Hematopoietic multipotent progenitor cell treated with erythropoietin and hydrocortisone succinate and interleukin-3 and kit ligand, for 8 days (in vitro differentiated cells): ENCODE measurements at places on chromosomes 12 and 14.

DNA sequence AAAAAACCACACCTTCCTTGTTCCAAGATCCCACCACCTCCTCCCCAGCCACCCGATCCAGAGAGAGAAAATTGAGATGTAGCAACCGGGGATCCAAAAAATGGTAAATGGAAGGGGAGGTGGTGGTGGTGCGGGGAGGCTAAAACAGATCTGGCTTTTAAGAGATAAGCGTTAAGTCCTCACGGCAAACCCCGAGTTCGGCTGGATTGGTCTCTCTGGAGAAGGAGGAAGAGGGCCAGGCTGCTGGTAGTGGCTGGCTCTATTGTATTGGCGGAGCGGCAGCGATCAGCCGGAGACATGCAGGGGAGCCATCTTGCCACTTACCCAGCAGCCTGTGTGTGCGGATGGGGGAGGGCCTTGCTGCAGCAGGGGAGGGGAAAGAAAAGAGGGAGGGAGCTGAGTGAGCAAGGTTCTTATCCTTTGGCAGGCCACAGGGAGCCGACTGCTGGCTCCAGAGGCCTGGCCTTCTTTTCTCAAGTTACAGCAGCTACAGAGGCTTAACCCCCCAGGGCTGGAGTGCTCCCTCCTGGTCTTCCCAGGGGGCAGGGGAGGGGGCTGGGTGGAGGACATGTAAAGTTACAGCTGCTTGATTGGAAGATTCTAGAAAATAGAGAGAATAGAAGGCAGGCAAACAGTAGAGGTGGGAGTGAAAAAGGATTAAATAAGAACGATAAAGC, 14.1 kb upstream of the CDH24 start:
- peak; percentile 92 for DNase-seq

- DNase-seq, result no peak
These were observed 65.5 kb upstream of the BDKRB2 start for GRCh38 chr14:96139169-96139568.

GRCh38 chr12:94855853-94856252, 147.6 kb downstream of the NDUFA12 start:
- DNase-seq, result peak; percentile 26

GRCh38 chr14:31357279-31357678, 63.1 kb downstream of the HEATR5A start:
- no peak for DNase-seq

GRCh38 chr14:24885410-24885913, 164.5 kb downstream of the STXBP6 start:
- DNase-seq, result no peak

GRCh38 chr12:131241517-131241916, 287.8 kb downstream of the ADGRD1 start:
- no peak for DNase-seq

DNA sequence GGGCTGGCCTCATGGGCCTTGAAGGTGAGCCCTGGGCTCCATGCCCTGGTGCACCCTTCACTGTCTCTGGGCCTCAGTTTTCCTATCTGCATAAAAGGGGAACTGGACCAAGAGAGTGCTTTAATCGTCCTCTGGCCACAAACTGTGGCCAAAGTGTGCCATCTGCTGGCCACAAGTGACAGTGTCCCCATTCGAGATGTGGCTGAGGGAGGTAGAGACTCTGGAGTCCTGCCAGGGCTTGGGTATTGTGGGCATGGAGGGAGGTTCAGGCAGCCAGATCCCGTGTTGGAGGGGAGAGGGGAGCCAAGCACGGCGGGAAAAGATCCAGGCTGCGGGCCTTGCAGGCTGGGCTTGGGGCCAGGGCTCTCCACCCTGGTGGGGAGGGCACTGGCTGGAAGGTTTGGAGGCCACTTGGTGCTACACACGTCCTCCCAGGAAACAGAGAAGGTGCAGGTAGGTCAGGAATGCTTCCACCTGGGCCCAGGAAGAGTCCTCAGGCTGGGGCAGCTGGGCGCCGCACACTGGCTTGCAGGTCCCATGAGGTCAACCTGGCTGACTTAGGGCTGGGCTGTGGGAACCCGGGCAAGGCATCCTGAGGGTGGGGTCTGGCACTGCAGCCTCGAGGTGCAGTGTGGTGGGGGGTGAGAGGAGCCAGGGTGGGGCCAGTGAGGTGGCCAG, 7.3 kb upstream of the KIF26A start:
- DNase-seq, result peak; percentile 75

DNA sequence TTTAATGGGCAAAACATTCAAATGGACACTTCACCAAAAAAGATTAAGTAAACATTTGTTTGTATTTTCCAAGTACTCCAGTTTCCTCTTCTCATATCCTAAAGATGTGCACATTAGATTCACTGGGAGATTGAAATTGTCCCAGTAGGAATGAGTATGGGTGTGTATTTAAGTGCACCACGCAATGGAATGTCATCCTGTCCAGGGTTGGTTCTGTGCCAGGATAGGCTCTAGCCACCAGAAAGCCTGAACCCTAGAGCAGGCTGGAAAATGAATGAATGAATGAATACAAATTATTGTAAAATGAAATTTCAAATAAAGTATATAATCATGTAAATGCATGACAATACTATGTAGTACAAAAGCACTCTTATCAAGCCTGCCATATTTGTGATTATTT, 14.0 kb downstream of the CEP83 start:
- DNase-seq, result no peak

DNA sequence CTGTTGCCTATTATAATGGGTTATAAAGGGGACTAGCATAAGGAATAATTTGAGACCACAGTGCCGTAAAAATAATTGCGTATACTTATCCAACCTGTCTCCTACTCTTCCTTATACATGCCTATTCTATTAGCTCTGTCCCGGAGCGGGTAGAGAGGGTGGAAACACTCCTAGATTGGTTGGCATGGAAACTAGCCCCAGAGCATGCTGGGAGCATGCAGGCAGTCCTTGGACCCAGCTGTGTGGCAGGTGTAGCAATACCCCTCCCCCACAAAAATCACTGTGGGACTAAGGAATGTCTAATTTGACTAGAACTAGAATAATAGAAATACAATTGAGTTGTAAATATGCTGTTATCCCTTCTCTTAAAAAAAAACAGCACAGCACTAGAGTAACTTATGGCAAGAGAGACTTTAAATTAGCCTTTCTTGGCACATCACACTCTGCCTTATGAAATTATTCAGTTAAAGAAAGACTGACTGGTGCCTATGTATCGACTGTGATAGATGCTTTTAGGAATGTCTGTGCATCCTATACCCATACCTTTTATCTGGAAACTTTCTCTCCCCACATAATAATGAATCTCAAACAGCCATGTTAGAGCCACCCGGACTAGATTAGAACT, 244.0 kb upstream of the DAAM1 start:
- DNase-seq, result no peak

DNA sequence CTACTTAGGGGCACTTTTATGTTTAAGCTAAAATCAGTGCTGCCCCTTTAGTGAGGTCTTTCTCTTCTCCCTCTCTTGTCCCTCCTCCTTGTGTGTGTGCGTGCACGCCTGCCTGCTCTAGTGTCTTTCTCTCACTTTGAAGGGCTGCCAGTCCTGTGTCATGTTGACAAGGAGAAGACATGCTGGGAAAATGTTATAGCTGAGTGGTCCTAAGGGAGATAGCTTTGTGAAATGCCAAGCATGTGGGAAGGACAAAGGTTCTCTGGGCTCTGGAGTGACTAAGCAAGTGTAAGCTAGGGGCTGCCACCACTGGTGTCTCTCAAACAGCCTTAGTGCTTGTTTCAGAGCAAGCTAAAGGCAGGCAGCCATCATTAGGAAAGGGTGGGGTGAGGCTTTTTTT, 108.4 kb downstream of the EMP1 start:
- no peak for DNase-seq

GRCh38 chr14:34179727-34180126, 228.9 kb upstream of the EGLN3 start:
- no peak for DNase-seq

DNA sequence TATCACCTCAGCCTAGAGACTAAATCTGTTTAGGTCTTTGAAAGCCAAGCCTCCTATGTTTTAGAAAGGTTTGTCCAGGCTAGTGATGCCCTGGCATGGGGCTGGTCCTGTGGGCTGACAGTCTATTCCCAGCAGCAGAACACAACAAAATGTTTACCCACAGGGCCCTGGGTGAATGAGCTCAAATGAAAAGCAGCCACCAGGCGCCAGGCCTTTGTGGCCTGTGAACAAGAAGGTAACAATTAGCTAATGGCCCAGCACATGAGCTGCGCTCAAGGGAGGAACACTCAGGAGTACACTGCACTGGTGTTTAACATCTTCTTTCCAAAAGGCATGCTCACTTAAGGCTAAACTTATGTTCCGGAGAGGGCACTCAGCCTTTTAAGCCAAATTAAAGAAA, 202.2 kb downstream of the MON2 start:
- no peak for DNase-seq

GRCh38 chr12:121196902-121197301, 13.0 kb upstream of the P2RX4 start:
- peak; percentile 59 for DNase-seq

DNA sequence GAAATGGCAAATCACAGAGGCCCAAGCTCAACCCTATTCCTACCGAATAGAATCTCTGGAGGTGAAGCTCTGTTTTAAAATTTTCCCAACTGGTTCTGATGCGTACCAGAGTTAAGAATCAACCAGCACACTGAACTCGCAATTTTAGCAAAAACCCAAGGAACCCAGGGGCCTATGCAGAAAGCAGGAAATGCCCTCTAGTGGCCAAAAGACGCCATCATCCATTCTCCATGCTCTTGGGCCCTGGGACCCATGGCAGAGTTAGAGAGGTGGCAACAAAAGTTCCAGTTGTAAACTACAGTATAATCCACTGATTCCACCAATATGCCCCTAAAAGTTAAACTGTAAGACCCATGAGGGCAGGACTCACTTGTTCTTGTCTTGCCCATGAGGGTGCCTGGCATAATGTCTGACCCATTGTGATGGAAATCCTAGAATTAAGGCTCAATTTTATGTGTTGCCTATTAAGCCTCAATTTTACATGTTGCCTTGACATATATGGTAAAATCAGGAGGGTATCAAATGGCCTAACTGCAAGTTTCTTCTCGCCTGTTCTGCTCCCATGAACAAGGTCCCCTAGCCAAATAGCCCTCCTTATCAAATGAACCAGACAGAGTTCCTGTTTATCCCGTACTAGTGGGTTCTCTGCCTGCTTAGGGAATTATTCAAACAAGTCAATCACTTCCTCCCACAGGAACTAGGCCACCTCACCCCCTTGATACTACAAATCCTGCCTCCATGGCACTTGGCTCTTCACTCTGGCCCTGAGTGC, 137.5 kb upstream of the CPM start:
- peak; percentile 69 for DNase-seq

DNA sequence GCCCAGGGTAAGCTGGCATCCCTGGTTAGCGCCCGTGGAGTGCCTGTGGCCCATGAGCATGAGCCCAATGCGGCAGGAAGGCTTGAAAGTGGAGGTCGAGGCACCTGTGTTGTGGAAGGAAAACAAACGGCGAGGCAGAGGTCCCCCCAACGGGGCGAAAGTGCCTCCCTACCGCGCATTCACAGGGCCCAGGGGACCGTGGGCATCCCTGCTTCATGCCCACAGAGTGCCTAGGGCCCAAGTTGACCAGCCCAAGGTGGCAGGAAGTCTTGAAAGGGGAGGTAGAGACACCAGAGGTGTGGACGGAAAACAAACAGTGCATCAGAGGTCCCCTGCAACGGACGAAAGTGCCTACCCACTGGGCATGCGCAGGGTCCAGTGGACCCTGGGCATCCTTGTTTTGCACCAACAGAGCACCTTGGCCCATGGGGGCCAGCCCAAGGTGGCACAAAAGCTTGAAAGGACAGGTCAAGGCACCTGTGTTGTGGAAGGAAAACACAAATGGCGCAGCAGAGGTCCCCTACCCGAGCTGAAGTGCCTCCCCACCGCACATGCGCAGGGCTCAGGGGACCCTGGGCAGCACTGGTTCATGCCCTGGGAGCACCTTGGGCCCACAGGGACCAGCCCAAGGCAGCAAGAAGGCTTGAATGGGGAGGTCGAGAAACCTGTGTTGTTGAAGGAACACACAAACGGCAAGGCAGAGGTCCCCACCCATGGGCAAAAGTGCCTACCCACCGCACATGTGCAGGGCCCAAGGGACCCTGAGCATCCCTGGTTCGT, 377.5 kb downstream of the ALG10 start:
- DNase-seq, result no peak

DNA sequence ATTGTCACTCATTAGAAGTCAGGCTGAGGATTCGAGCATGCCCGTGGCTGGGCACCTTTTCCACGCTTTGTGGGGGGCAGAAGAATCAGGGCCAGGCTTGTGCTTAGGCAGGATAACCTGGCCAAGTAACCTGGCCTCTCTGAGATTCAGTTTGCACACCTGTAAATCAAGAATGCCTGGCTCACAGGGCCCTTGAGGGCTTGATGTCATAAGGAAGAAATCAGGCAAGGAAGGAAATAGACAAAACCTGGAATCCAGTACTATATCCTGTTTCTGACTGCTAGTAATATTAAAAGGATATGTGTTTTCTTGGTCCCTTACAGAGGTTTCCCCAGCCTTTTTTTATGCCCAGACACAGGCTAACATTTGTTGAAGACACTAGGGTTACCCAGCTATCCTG, 91.9 kb downstream of the SAMD4A start:
- DNase-seq, result no peak

GRCh38 chr12:119204671-119205285, 26.0 kb downstream of the HSPB8 start:
- no peak for DNase-seq

DNA sequence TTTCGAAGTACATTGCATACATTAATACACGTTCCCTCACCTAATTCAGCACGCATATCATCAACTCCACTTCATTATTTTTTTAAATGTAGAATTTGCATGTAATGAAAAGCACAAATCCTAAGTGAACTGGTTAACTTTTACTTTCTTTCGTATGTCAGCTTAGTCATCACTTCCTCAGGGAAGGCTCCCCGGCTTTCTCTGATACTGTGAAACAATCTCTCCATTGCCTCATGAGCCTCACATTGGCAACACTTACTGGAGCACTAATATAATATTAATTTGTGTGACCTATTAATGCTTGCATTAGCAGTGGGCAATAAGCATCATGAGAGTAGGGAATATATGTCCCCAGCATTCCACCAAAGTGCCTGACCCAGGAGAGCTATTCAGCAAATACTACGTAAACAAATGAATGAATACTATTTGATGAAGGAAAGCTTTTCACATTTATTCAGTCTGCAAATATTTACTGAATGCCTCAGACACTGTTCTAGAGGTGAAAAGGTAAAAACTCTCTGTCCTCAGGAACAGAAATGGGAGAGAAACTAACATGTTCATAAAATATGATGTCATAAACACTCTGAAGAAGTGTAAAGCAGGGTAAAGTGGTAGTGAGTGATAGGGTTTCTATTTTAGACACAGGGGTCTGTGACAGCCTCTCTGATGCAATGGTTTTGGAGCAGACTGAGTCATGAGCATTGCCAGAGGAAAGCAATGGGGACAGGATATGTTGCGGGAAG, 327.5 kb upstream of the DIO2 start:
- no peak for DNase-seq
